ENCODE measurements at places on chromosomes 2 and 18.

- no peak for DNase-seq
These were observed 296.8 kb upstream of the HDAC4 start for GRCh38 chr2:239697399-239698164.

DNA sequence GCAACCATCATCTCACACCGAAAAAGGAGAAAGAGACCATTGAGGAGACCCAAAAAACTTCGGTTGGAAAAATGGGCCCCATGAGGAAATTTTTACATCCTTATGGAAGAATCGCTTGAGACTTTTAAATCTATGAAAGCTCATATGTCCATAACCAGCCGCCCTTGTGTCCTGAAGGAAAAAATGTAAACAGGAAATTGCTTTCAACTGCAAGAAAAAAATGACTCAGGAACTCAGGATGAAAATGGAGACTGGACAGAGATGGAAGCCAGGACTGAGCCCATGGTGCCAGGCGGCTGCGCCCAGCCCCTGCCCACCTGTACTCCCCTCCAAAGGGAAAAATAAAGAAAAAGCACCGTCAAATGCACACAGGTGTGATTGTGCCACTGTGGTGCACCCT lies 81.5 kb upstream of the SLC66A3 start:
- DNase-seq = no peak

- no peak for DNase-seq
These were observed 287.7 kb downstream of the NBAS start for GRCh38 chr2:15273452-15273851.

GRCh38 chr2:26144953-26145680 lies 27.8 kb upstream of the GAREM2 start:
- peak; percentile 62 for DNase-seq

DNA sequence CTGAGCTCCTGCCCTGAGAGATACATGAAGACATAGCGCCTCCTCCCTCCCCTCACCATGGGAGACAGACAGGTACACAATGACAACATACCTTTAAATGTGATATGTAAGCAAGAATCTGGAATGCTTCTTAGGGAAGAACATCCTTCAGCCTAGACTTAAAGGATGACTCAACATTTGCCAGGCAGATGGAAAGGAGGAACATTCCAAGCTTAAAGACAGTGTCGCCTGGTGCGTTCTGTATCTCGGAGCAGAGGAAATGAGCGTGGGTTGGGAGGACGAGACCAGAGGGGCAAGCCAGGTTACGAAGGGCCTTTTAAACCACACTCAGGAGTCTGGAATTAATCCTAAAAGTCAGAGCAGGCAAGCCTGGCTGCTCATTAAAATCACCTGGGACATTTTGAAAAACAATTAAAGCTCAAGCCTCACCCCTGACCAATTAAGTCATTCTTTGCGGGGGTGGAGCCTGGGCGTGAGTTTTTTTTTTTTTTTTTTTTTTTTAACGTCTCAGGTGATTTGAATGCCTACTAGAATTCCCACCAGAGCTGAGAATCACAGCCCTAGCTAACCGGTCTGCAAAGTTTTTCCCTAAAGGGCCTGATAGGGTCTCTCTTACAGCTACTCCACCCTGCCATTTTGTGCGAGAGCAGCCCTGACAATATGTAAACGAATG lies 131.2 kb upstream of the SEC11C start:
- DNase-seq = no peak

DNA sequence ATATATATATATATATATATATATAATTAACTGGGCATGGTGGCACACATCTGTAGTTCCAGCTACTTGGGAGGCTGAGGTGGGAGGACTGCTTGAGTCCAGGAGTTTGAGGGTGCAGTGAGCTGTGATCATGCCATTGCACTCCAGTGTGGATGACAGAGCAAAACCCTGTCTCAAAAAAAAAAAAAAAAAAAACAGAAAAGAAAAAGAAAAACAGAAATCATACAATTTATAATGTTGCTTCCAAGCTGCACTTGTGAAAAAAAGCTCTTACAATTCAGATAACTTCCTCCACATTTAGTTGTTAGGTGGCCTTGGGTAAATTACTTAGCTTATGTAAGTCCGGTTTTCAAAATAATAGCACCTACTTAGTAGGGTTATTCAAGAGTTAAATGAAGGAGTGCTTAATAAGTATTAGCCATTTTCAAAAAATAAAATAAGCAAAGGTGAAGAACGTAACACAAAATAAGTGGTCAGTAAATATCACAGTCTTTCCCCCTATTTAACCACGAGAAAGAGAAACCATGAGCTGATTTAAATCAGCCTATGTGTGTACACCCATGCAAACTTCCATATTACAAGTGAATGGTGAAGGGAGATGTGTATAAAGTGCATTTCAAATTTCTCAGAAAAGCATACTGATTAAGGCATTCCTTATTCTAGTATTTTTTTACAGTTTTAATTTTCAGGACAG lies 2.3 kb downstream of the WIPF1 start:
- no peak for DNase-seq

DNA sequence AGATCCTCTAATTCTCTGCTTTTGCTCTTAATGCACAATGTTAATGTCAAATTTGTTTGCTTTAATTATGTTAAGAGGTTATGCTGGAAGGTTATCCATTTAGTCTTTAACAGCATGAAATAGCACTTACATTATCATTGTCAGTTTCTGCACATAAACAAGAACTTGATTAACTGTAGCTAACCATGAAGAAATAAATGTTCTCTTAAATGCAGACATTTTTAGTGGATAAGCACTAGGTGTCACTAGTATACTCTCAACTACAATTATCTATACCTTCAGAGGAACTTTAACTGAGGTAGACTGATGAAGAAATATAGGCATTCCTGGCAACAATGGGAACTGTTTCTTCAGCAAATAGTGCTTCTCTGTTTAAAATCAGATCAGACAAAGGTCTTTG lies 178.8 kb upstream of the CHST9 start:
- no peak for DNase-seq

- no peak for DNase-seq
These were observed 38.6 kb upstream of the EPHA4 start for GRCh38 chr2:221610675-221611074.

GRCh38 chr2:176552501-176553135 lies 283.4 kb downstream of the MTX2 start:
- DNase-seq = no peak

- no peak for DNase-seq
These were observed 127.5 kb downstream of the NCK2 start for GRCh38 chr2:105872142-105872728.

DNA sequence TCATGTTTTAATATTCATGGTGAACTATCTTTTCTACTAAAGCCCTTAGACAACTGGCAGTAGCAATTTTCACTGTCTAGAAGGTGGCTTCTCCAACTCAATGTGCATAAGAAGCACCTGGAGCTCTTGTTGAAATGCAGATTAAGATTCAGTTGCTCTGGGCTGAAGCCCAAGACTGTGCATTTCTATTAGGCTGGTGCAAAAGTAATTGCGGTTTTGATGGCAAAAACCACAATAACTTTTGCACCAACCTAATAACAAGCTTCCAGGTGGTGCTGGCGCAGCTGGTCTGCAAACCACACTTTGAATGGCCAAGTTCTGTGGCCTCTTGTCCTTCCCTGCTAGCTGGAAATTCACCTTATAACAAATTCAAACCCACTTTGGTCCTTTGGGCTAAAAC lies 26.7 kb upstream of the VPS54 start:
- no peak for DNase-seq

GRCh38 chr2:73716543-73717250 lies 20.4 kb downstream of the TPRKB start:
- DNase-seq = peak; percentile 95

- no peak for DNase-seq
These were observed 108.2 kb downstream of the ZNF516 start for GRCh38 chr18:76386886-76387285.

GRCh38 chr2:172722481-172722880 lies 13.2 kb upstream of the RAPGEF4 start:
- no peak for DNase-seq

DNA sequence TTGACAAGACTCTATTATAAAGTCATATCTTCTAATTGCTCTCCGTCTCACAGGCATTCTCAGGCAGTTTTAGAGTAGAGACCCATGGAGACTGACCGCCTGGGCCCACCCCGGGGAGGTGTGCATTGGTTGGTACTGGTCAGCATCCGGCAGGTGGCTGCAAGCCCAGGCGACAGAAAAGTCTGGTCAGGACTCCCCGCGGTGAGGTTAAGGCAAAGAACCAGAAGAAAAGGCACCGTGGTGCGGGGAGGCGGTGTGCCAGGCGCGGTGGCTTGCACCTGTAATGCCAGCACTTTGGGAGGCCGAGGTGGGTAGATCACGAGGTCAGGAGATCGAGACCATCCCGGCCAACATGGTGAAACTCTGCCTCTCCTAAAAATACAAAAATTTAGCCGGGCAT lies 32.5 kb downstream of the AMER3 start:
- DNase-seq = no peak

GRCh38 chr2:48414980-48415835 lies 114.7 kb upstream of the STON1 start:
- DNase-seq = no peak

- no peak for DNase-seq
These were observed 32.1 kb downstream of the MRPL44 start for GRCh38 chr2:223989206-223989855.

GRCh38 chr18:46414863-46415262 lies 242.2 kb downstream of the LOXHD1 start:
- no peak for DNase-seq

GRCh38 chr2:3268705-3269029 lies 109.0 kb downstream of the EIPR1 start:
- no peak for DNase-seq

GRCh38 chr18:80112624-80113248 lies 3.7 kb downstream of the ADNP2 start:
- no peak for DNase-seq

GRCh38 chr2:222180619-222181018 lies 118.2 kb downstream of the PAX3 start:
- DNase-seq = no peak

GRCh38 chr2:183428881-183429280 lies 304.6 kb downstream of the NUP35 start:
- no peak for DNase-seq

GRCh38 chr2:240338274-240338673 lies 97.2 kb upstream of the GPC1 start:
- DNase-seq = no peak

DNA sequence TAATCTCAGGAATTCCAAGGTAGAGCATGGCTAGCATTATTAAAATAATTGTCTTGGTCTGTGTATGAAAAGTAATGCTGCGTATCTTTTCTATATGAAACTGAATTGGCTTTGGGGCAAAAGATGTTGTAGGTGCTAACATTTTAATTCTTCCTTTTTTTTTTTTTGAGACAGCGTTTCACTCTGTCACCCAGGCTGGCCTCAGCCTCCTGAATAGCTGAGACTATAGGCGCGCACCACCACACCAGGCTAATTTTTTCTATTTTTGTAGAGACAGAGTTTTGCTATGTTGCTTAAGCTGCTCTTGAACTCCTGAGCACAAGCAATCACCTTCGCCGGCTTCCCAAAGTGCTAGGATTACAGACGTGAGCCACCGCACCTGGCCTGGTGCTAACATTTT lies 172.6 kb upstream of the STON1 start:
- DNase-seq = no peak

DNA sequence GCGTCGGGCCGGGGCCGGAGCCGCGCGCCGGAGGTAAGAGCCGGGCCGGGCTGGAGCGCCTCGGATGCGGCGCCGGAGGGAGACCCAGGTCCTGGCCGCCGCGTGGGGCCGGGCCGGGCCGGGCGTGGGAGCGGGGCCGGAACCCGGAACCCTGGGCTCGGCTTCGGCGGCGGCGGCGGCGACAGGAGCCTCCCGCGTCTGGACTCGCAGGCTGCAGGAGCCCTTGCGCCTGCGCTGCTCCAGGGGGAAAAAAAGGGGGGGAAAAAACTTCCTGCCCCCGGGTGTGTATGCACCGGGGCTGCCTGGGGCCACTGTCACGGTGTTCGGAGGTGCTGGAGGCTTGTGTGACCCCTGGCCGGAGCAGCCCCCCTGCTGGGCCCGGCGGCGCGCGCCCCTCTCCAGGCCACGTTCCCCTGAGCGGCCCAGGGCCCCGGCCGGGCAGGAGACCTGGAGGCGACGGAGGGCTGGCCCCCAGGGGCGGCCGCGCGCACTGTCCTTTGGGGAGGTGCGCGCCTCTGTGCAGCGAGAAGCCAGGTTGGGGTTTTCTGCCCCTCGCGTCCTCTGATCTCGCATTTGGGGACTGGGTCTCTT lies 864 bp downstream of the KLHL29 start:
- no peak for DNase-seq

- no peak for DNase-seq
These were observed 79.9 kb upstream of the ITGB6 start for GRCh38 chr2:160279813-160280465.
